ENCODE measurements at places on chromosomes 5 and 9.

GRCh38 chr5:104538734-104539133 lies 976.1 kb upstream of the NUDT12 start:
- DNase-seq: no peak

GRCh38 chr5:128632264-128632663 lies 94.2 kb upstream of the FBN2 start:
- no peak for DNase-seq

DNA sequence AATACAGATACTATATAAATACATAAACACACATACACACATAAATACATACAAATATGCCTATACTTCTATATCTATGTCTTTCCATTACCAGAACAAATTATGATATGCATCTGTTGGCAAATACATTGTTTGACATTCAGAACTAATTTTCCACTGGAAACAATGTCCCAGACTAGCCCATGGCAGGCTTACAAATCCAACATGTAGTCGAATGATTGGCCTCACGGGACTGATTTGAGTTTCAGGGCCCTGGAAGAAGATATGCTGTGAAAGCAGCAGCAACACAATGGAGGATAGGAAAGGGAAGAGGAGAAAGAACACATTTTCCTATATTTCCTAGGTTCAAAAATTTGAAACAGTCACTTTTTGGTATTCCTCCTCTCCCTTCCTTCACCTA lies 881.1 kb upstream of the DMAC1 start:
- DNase-seq: no peak

GRCh38 chr9:115913696-115914095 lies 239.9 kb upstream of the PAPPA start:
- peak; percentile 65 for DNase-seq

All from fibroblast of the aortic adventitia (primary cell).